Bronchial epithelial cell (primary cell): ENCODE measurements at places on chromosomes 2 and 18.

DNA sequence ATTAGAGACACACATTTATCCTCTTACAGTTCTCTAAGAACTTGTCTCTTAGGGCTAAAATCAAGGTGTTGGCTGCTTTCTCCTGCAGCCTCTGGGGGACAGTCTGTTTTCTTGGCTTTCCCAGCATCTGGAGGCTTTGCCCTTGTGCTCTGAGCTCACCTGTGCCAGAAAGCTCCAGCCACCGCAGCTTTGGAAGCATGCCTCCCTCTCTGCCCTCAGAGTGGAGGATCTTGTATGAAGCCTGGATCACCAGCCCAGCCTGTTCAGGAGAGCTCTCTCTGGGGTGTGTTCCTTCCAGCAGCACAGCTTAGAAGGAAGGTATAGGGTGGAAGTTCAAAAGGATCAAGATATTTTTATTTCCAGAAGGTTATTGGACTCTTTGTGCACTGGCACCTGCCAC is 53.1 kb upstream of the TPO start:
- DNase-seq: no peak

- DNase-seq: no peak
Observed at GRCh38 chr18:23682045-23682444, 7.2 kb upstream of the LAMA3 start.

DNA sequence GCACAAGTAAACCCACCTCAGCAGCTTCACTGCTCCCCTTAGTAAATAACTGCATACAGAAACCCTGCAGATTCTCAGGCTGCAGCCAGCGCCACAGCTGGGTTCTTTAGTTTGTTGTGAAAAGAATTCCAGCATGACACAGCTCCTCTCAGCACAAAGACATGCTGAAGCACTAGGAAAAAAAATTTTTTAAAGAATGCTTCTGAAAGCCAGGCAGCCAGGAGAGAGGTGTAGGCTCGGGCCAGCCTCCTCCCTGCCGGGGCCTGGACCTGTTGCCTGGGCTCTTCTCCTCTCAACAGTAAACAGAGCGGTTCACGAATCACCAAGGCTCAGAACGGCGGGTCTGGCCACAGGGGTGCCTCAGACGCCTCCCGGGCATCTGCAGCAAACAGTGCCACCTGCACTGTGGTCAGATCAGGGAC is 95.7 kb upstream of the POU3F3 start:
- no peak for DNase-seq

GRCh38 chr2:69744456-69744855 is 2.5 kb downstream of the ANXA4 start:
- no peak for DNase-seq

DNA sequence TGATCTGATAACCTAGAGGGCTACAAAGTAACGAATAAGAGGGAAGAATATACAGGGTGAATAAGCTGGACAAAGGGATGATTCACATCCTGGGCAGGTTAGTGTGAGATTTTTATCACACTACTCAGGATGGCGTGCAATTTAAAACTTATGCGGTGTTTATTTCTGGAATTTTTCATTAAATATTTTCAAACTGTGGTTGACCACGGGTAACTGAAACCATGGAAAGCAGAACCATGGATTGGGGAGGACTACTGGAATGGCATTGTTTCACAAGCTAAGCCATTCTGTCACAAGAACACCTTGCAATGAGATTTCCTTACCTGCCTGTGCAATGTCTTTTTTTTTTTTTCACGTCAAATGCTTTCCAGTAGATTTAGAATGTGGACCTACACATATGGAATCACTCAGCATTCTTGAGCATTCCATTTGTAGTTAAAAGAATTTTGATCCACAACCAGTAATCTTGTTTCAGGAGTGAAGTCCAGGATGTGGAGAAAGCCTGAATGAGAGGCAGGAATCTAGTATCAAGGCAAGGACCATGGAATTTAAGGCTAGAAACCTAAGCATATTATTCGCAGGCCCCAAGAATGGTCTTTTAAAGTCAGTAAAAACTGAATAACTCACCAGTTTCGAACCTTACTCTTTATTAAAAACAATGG is 8.0 kb upstream of the CDK15 start:
- peak; percentile 88 for DNase-seq

DNA sequence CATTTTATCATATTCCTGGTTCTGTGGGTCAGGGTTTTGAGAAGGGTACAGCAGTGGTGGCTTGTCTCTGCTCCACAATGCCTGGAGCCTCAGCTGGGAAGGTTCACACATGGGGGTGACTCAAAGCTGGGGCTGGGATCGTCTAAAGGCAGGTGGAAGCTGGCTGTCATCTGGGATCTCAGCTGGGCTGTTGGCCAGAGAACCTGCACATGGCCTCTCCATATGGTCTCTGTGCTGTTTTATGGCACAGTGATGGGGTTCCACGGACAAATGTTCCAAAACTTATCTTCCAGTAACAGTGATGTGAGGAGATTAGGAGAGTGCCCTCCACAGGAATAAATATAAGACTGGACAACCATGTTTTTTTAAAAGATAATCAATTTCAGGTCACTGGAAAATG is 191.4 kb downstream of the SS18 start:
- DNase-seq: no peak

GRCh38 chr18:26477828-26478466 is 70.4 kb downstream of the KCTD1 start:
- DNase-seq: peak; percentile 81

DNA sequence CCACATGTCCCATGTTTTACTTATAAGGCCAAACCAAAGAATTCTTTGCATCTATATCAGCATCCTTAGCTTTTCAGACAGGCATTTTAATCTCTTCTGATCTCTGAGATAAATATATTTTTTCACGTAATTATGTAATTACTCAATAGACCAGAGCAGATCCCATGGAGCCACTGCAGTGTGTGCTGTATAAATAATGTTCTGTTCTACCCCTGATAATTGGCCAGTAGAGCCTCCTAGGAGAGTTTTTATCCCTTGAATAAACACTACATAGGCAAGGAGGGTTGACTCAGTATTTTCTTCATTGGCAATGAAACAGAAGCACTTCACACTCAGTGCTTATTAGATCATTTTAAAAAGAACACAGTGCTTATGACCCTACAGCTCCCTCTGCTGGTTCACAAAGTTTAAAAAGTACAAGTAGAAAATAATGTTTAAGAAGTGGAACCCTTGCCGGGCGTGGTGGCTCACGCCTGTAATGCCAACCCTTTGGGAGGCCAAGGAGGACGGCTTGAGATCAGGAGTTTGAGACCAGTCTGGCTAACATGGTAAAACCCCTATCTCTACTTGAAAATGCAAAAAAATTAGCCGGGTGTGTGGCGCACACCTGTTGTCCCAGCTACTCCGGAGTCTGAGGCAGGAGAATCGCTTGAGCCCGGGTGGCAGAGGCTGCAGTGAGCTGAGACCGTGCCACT is 91.9 kb downstream of the PPP1R1C start:
- peak; percentile 86 for DNase-seq

DNA sequence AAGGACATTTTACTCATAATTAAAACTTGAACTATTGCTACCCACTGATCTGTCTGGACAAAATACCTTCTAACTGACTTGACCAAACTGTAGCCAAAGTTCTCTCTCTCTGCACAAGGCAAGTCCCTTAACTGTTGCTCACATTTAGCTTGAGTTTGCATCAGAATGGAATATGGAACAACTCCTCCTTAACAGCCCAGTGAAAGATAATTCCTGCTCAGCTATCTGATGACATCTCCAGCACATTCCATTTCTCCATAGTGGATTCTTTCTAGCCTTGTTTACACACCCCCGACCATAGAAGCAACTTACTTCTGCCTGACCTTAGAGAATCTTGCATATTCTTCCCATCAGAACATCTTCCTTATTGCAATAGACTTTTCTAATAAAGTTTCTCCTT is 317.2 kb upstream of the CDH2 start:
- DNase-seq: no peak

GRCh38 chr18:50194631-50195532 is at the start of gene MYO5B:
TSS of gene MYO5B (minus strand) at chr18:50195147. CDS start at chr18:50194793, 354 bp downstream.
- peak; percentile 58 for DNase-seq

GRCh38 chr2:30048636-30049175 is 98.1 kb upstream of the YPEL5 start:
- no peak for DNase-seq

GRCh38 chr2:197591339-197592072 is 75.6 kb downstream of the MOB4 start:
- no peak for DNase-seq

GRCh38 chr2:54457323-54458023 is 1.3 kb downstream of the SPTBN1 start:
- no peak for DNase-seq
